AG09309 (cell line): ENCODE measurements at places on chromosomes 12 and 14.

- DNase-seq = no peak
Observed at GRCh38 chr12:5480218-5480937, 48.5 kb downstream of the NTF3 start.

GRCh38 chr12:18502422-18502968 is 235.3 kb downstream of the PLCZ1 start:
- no peak for DNase-seq

DNA sequence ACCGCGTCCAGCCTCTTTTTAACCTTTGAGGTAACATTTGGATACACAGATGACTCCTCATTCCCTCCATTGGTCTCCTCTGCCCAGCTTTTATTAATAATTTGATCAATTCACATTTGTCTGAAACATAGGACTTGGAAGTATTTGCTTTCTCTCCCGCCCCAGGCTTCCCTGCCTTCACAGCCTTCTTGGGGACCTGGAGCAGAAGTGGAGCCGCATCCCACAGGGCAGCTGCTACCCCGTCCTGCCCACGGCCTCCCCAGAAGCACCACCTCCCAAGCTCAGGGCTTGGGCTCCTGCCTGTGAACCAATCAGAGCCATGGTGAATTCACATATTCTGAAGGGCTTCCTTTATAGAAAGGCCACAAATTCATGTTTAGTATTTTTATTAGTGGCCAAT is 97.6 kb downstream of the PIWIL1 start:
- DNase-seq = no peak

DNA sequence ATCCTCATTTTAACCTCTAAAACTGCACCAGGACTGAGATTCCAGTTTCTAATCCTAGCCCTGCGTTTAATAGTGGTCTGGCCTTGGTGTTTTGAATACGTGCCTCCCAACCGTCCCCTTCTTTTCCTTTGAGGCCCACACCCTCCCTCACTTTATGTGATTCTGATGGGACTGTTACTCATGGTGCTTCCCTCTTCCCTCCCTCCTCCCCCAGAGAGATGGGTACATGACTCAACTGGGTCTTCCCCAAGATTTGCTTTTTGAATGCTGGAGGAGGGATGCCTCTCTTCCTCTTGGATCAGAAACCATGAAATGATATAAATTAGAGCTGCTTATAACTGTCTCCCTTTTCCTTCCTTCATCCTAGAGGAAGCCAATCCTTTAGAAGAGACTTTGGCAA is 8.2 kb upstream of the PPP2R5E start:
- DNase-seq = no peak

DNA sequence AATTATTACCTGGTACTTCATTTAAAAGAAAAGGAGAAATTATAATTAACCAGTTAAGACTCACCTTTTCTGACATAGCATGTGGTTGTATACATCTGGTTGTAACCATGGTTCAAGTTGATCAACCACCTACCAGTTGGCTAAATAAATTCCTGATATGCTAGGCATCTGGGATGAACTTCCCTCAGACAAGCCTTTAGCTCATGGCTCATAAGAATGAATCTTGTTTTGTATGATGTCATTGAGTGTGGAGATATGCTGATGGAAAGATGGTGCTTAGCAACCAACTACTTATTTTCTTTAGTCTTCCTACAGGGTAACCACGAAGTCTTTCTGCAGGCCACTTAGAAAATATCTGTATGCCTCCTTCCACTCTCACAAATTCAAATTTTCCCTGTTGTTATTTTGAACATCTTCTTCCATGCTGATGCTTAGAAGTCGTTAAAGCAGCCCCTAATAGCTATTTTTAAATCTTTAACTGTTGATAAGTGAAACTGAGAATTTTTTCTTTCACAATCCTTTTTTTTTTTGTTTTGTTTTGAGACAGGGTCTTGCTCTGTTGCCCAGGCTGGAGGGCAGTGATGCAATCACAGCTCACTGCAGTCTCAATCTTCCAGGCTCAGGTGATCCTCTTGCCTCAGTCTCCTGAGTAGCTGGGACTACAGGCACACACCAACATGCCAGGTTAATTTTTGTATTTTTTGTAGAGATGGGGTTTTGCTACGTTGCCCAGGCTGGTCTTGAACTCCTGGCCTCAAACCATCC is 51.9 kb upstream of the PTHLH start:
- DNase-seq = no peak

DNA sequence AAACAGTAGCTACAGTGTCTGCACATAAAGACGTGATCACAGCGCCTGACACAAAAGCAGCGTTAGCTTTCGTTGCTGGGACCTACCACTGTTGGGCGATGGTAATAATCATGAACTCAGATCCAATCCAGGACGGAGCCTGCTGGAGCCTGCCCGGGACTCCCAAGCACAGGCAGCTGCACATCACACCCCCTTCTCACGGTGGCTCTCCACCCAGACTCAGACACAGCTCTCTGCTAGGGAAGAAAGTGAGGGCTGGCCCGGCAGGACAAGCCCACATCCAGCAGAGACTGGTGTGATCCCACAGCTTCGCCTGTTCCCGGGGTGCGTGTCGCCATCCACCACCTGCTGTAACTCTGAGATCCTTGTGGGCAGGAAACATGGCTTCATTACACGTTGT is 49.9 kb upstream of the FOXN3 start:
- DNase-seq = no peak

- DNase-seq = peak; percentile 52
Observed at GRCh38 chr12:114776731-114777442, 92.9 kb upstream of the TBX3 start.
